ENCODE measurements at places on chromosomes 2 and 18.
A peak's percentile ranks its signal among the peaks of the same experiment; 100 is the strongest.

- no peak for DNase-seq
Measured at GRCh38 chr18:78911751-78912283, 67.8 kb upstream of the SALL3 start.

DNA sequence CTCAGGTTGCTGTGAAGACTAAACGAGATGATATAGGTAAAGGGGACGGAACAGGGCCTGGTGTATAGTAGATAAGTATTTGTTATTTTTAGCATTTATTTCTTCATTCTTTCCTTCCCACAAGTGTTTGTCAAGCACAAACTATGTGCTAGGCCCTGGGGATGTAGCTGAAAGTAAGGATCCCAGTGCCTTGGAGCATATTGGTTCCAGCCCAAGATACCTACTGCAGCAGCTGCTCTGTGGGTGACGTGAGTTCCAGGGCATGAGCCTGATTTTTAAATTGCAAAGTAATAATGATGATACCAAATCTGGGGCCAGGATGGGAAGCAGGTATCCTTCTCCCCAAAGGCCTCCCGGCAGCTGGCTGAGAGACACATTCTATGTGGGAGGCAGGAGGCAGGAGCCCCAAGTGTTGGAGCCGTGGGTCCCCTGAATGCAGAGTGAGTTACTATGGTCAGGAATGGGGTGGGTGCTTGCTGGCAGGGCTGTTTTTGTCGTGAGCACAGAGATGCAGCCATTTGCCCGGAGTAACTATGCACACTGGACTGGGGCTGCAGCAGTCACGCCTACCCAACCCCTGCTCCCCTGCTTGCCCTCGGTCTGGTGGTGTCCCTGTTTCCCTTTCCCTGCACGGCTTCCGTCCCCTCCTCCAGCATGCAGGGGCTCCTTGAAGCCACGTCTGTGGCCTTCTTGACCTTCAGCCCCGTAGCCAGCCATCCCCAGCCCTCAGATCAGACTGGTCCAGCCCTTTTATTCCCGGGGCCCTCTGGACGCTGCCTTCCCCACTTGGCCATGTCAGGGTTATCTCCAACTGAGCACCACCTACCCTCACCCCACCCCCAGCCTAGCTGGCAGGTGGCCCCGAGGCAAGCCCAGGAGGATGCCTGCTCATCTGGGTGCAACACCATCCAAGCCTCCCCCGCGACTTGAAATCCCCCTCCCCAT lies 52.4 kb downstream of the INHBB start:
- DNase-seq: no peak

- no peak for DNase-seq
Measured at GRCh38 chr2:119025762-119026351, 83.9 kb downstream of the MARCO start.

GRCh38 chr2:9215680-9216079 lies 9.1 kb downstream of the ASAP2 start:
- no peak for DNase-seq

- DNase-seq: no peak
Measured at GRCh38 chr2:22628221-22628620, 756.8 kb upstream of the KLHL29 start.

- DNase-seq: no peak
Measured at GRCh38 chr2:189175869-189176433, 3.6 kb downstream of the COL5A2 start.

DNA sequence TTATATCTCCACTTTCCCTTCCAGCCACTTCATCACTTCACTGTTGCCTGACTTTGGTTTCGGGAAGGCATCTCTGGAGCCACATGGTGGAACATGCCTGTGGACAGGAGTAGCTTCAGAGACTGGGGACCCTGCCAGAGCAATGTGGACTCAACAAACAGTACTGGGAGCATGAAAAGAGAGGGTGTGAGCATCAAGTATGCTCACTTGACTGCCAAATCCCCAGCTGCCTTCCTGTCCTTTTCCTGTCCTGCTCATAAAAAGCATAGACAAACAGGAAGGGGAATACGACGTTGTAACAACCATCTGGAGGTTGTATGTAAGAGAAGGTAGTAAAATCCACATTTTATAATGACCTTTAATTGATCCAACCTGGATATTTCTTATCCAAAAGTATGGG lies 61.3 kb upstream of the CSRNP3 start:
- DNase-seq: no peak

DNA sequence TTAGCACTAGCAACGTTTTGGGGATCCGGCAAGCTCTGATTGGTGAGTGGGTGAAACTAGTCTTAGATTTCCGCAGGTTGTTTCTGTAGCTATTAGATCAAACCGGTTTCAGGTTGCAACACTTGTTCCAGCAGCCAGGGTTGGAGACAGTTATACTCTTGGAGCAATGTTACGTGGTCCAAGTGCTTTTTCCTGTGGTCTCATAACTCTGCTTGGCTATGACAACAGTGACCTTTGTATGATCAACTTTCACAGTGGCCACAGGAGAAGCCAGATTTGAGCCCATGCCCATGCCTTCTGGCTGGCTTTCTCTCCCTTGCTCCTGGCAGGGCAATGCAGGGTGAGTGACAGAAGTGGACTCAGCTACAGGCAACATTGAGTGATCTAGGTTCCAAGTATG lies 84.5 kb upstream of the TAF1B start:
- no peak for DNase-seq

- no peak for DNase-seq
Measured at GRCh38 chr2:182187130-182187529, 201.5 kb downstream of the PPP1R1C start.

- DNase-seq: no peak
Measured at GRCh38 chr2:127182626-127183458, 37.3 kb downstream of the CYP27C1 start.

DNA sequence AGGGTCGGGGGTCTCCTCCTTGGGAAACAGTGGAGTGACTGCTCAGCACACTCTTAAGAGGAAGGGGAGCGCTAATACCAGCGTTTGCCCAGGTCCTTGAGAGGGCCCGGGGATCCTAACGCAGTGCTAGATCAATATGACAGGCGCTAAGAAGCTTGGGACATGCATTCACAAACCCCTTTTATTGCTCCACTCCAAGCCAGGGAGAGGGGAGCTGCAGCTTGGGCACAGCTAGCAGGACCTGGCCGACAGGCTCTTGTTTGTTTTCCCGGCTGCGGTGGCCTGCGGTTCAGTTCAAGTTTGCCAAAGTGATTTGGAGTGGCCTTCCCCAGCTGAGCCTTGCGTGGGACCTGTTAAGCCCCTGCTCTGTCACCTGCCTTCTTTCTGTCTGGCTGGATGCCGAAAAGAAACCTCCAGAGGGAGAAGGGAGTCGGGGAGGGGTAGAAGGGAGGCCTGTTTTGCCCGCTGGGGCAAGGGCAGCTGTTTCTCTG lies 152.1 kb downstream of the GLI2 start:
- no peak for DNase-seq

GRCh38 chr18:44713435-44713834 lies 32.7 kb downstream of the SETBP1 start:
- DNase-seq: no peak

DNA sequence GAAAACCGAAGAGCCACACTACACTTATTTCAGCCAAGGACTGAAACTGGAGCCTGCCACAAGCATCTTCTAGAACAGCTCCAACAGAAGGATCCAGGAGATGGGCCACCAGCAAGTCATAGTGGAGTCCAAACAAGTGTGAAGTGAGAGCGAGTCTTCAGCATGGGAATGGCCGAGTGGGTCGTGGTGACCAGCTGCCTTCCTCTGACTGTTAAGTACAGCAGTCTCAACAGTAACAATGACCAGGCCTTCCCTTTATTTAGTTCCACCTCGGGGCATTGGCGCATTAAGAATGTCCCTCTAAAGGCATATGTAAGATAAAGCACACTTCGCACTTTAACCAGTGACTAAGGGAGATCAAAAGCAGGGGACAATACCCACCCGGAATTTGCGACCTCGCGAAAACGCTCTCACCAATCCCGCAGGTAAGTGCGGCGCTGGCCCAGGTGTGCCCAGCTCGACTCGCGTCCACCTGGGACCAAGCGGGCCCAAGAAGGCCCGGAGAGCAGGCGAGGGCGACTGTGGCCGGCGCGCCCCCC lies 1.1 kb downstream of the L3MBTL4 start:
- no peak for DNase-seq

- DNase-seq: peak; percentile 54
Measured at GRCh38 chr2:172103471-172104272, 972 bp upstream of the DLX2 start.

DNA sequence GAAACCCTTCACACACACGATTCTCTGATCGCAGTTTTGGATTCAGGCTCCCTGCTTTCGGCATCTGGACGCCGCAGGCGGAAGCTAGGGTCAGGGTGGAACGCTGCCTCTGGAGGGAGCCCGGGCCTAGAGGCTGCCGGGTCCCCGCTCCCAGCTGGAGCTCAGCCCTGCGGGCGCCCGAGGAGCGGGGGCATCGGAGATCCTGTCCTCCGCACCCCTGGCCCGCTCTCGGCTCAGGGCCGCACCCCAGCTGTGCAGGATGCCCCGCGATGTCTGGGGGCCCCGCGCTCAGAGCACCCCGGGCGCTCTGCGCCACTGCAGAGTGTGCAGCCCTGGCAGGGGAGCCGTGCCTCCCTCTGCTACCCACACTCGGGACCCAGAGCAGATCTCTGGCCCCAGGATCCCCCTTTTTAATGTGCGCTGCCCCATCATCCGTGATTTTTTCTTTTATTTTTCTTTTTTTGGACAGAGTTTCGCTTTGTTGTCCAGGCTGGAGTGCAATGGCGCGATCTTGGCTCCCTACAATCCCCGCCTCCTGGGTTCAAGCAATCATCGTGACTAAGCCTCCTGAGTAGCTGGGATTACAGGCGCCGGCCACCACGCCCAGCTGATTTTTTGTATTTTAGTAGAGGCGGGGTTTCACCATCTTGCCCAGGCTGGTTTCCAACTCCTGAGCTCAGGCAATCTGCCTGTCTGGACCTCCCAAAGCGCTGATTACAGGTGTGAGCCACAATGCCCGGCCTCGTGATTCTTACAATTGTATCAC lies 54.8 kb upstream of the TUBA3E start:
- no peak for DNase-seq

- DNase-seq: no peak
Measured at GRCh38 chr2:72457801-72458516, 310.3 kb upstream of the CYP26B1 start.

- no peak for DNase-seq
Measured at GRCh38 chr18:55489034-55489986, 98.7 kb downstream of the TCF4 start.

All from CD4-positive, alpha-beta T cell treated with Interleukin-4 for 4 hours (primary cell).